ENCODE measurements at places on chromosomes 2 and 18.

DNA sequence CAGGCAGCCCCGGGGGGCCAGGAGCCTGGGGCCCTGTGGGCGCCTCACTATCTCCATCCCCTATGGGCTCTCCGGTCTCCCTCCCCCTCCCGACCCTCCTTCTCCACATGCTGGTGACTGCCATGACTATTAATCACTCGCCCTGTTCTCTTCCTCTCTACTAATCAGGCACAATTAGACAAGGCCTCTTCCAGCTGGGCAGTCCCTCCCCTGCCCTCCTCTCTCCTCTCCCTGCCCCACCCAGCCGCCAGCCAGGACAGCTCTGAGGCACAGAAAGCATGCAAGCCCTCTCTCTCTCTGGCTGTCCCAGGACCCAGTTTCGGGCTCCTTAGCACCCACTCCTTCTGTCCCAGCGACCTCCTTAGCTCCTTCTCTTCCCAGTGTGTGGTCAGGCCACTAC lies 5.8 kb downstream of the ASIC4 start:
- no peak for DNase-seq

GRCh38 chr2:132392221-132392620 lies 24.4 kb upstream of the GPR39 start:
- no peak for DNase-seq

DNA sequence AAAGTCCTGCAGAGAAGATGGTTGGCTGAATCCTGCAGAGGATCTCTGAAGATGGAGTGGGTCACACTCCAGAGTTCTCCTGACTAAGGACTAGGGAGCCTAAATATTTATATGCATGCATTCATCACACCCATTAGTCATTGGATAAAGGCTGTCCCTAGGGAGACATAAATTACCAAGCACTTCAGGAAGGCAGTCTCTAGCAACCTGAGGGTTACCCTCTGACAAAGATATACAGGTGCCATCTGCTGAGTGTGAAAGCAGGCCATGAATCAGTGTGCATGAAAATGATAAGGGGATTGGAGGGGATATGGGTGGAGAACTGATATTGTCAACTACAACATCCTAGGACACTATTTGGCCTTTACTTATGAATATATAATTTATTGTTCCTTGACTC lies 294.8 kb upstream of the DDX18 start:
- no peak for DNase-seq

- DNase-seq, result no peak
Observed at GRCh38 chr2:191666732-191667131, 11.2 kb upstream of the NABP1 start.

DNA sequence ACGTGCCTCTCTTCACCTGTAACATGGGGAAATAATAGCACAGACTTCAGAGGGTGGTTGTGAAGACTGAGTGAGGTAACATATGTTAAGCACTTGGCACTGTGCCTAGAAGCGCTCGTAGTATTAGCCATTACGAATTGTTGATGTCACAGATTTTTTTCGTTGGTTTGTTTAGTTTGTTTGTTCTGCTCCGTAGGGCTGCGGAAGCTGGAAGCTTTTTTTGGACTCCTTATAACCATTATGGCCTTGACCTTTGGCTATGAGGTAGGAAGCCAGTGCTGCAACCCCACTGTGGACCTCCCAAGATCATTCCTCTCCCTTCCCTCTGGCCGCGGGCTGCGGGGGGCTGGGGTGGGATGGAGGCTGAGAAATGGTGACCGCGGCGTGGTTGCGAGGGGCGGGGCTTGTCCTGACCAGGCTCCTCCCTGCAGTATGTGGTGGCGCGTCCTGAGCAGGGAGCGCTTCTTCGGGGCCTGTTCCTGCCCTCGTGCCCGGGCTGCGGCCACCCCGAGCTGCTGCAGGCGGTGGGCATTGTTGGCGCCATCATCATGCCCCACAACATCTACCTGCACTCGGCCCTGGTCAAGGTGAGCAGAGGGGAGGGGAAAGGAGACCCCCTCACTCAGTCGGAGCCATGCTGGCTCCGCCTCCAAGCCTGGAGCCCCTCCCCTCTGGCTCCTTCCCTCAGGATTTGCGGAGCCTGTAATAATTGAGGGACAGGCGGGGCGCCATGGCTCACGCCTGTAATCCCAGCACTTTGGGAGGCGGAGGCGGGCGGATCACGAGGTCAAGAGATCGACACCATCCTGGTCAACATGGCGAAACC lies 5.5 kb downstream of the SLC11A1 start:
- peak; percentile 62 for DNase-seq

DNA sequence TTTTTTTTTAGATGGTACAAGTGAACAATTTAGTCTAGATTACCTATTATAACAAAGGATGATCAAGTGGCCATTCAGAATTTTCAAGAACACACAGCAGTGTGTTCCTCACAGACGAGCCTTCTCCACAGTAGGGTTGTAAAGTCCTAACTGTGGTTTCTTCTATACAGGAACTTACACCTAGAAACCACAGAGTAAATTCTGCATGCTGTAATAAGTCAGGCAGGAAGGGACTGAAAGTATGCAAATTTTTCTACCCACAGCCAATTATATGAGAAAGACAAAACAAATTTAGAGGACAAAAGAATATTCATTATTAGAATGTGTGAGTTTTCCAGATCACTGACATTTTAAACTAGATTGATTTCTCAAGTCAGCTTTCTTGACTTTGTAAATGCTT lies 99.5 kb downstream of the RBMS1 start:
- DNase-seq, result no peak

DNA sequence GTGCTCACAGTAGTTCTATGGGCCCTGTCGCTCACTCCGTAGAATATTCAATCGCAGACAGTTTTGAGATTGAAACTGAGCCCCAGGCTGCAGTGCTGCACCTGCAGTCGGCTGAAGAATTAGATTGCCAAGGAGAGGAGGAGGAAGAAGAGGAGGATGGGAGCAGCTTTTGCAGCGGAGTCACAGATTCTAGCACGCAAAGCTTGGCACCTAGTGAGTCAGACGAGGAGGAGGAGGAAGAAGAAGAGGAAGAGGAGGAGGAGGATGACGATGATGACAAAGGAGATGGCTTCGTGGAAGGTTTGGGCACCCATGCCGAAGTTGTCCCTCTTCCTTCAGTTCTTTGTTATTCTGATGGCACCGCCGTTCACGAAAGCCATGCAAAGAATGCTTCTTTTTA lies 115.2 kb downstream of the GALNT3 start:
- no peak for DNase-seq

DNA sequence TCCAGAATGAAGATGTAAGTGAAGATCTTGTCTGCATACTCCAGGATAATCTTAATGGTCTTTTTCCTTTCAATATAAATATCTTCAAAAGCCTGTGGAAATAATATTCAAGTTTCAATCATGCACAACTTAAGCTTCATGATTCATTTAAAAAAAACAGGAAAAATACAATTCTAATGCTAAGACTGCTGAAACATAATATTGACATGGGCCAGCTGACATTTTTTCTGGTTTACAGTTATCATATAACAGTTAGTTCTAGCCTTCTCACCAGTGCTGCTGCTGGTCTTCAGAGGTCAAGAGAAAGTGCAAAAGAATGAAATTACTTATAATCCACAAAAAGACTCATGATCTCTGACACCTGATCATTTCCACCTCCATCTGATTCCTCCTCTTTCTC lies 110.4 kb upstream of the SCN1A start:
- no peak for DNase-seq

DNA sequence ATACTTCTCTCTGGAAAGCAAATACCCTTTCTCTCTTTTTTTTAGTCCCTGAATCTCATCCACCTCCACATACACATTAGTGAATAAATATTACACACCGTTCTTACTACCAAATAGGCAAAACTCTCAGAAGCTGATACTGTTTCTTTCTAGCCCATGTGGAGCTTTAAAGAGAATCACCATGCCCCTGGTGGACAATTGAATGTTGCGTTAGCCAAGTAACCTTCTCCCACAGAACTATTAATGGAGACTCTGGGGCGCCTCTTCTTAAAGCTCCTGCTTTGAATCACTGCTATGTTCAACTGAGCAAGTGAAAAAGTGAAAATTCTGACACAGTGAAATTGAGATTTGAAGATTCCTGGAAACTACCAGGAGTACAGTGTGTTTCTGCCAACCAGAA lies 522.8 kb upstream of the CDH7 start:
- no peak for DNase-seq

Data from SW480 (cell line).